ENCODE measurements at places on chromosomes 11 and 22.

DNA sequence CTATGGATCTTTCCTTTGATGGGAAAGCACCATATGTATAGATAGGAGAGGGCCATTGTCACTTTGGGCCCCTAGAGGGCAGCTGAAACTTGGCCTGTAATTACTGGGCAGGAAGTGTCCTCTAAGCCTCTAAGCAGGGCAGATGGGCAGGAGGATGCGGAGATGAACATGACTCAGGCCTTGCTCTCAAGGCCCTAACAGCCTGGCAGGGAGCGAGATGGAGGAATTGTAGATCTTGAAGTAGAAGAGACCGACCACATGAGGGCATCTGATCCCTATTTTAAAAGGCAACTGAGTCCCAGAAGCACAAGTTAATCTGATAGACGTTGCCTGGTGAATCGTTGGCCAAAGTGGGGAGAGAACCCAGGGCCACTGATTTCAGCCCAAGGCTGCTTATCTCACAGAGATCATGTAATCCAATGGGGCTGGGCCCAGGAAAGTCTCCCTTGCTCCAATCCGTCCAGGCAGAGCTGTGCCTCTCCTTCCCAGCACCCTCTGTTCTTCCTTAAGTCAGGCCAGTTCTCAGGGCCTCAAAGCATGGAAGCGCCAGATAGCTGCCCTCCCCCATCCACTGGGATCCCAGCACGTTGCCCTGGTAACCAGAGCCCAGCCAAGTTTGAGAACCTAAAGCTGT is 2.5 kb upstream of the SEPTIN3 start:
- DNase-seq = peak; percentile 52

DNA sequence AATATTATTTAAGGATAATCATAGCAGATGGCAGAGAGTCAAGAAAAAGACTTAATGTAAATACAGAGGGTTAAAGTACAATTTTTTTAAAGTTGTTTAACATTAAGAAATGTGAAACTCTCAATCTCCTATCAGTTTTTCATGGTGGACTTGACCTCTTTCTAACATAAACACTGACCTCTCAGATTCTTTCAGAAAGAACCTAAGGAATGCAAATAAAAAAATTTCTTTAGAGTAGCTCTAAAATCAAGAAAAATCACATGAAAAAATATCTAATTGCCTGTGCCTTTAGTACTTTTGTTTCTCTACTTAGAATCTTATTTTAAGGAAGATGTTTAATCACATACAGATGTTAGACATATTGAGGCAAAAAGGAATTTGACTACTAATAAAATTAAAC is 12.9 kb downstream of the RNF141 start:
- DNase-seq = no peak

GRCh38 chr11:44602891-44603310 is 37.4 kb downstream of the CD82 start:
- no peak for DNase-seq

DNA sequence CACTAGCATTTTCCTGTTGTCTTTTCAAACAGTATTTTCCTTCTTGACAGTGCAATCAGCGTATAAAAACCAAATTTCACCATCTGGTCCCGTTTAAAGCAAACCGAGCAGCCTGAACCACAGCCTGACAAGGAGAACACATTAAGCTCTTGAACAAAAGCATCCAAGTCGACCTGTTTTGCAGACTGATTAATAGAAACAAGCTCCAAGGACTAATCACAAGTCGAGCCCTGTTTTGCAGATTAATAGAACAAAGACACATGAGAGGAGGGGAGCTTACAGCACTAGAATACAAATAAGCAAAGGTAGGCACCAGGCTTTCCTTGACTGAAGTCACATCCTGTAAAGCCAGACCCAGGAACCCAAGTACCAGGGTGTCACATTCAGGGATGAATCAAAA is 104.8 kb downstream of the MPPED2 start:
- DNase-seq = no peak

DNA sequence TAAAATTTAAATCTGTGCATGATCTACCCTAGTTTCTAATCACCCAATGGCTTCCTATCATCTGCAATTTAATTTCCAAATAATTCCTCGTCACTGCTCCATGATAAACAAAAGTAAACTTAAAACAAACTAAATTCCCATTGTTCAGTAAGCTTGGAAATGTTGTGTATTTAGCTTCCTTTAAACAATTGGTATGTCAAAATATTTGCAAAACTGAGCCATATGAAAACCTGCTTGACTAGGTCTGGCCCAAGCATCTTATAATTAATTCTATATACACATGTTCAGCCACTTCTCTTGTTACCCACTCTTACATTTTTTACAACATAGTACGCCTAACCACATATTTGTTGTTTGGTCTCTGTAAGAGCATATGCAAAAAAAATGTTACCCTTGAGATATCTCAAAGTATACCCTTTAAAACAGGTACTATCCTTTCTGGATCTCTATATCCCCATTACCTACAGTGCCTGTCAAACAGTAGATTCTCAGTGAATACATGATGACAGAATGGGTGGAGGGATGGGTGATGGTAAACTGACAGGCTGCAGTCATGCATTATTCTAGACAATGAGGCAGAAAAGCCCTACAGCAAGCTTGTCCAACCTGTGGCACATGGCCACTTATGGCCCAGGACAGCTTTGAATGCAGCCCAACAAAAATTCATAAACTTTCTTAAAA is 1277.9 kb upstream of the TENM4 start:
- DNase-seq = no peak

DNA sequence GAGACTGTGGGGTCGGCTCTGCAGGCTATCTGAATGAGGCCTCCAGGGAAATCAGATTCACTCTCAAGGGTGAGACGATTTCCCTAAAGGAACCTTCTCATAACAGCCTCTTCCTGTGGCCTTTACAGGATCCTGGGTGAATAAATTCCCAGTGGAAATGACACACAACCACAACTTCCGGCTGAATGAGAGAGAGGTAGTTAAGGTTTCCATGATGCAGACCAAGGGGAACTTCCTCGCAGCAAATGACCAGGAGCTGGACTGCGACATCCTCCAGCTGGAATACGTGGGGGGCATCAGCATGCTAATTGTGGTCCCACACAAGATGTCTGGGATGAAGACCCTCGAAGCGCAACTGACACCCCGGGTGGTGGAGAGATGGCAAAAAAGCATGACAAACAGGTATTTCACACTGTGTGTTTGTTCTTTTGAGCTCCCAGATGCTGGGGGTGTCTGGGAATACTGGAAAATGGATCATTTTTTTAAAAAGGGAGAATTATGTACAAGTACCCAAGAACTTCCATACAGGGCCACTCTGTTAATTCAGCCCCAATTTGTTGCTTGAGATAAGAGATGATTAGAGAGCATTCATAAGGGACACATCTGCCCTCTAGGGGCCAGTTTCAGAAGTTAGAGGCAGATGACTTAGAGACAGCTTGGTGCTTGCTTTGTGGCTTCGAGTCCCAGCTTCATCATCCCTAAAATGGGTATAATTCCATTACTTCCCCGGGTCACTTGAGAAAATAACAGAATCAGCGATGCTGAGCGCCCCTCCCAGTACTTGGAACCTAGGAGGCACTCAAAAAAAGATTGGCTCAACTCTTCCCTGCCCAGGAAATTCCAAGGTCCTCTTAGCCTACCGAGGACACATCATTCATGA is 10.2 kb downstream of the SERPIND1 start:
- peak; percentile 56 for DNase-seq

Data from stimulated activated CD4-positive, alpha-beta T cell treated with anti-CD3 and anti-CD28 coated beads, Interleukin-15, amount 100 ng/mL, for 24 hours (primary cell).